ENCODE measurements at places on chromosomes 2 and 18. TPM values are rescaled to one million over a fixed set of nuclear protein-coding genes. Genes with fewer than 3 reads are reported as not detected.

GRCh38 chr2:111122631-111123421, 2.1 kb downstream of the BCL2L11 start:
- DNase-seq = peak; percentile 78

DNA sequence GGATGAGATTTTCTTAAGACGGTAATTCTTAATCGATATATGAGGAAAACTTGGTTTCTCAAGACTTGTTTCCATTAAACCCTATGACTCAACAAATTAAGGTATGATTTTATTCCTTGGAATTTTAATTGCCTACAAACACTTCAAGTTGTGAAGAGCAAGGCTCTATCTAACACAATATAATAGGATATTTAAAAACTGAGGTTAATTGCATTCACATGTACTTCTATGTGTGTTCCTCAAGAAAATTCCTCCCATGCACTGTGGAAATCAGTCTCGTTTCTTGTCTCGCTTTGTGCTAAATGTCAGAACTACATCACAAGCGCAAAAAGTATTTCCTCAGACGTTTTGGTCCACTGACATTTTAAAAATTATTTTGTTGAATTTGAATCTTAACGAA, 109.6 kb upstream of the UNC80 start:
- DNase-seq = no peak

DNA sequence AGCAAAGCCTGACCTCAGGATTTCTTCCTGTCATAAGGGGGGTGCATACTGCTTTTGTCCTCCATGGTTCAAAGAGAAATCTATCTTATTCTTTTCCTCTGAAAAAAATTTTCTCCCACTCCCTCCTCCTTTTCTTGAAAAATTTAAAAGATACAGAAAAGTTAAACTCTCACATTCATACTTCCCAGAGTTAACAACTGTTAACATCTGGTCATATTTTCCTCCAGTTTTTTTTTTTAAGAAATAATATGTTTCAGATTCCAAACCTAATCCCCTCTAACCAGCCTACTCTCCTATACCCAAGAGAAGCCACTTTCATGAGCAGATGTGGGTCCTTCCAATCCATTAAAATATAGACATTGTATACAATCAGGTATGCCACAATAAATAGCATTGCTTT, 378.9 kb upstream of the HNRNPA3 start:
- no peak for DNase-seq

- DNase-seq = no peak
Observed at GRCh38 chr2:68553098-68553497, 85.7 kb downstream of the APLF start.

The BOD1L2 gene
- polyA plus RNA-seq = not detected

DNA sequence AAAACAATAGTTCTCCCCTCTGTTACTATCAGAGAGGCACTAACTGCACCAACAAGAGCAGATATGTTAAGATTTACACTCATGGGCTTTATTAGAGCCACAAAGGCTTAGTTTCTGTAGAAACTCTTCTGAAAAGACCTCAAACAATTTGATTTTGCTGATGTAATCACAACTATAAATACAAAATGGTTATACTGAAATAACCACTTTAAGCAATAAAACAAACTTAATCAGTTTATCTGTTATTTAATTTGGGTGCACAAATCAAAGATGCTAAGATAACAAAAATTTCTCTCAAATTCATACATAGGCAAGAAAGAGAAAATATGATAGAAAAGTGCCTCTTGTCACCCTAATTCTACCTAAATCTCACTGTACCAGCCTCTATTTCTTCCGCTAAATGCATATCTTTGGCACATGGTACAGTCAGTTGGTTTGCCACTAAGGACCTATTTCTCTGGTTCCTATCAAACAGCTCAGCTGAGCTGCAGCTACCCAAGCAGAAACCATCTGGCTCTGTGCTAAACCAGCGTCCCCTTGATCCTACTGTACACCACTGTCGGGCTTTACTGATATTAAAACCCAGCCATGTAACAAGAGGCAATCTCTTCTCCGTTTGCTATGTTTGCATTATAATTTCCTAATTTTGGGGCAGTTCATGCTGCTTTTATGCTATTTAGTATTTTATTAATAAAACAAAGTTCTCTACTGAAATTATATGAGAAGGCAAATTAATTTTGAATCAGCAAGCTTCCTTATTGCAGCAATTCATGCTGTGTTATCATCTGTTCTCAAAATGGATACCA, 60.1 kb downstream of the CWC22 start:
- no peak for DNase-seq

The SKOR2 gene
- not detected for polyA plus RNA-seq

DNA sequence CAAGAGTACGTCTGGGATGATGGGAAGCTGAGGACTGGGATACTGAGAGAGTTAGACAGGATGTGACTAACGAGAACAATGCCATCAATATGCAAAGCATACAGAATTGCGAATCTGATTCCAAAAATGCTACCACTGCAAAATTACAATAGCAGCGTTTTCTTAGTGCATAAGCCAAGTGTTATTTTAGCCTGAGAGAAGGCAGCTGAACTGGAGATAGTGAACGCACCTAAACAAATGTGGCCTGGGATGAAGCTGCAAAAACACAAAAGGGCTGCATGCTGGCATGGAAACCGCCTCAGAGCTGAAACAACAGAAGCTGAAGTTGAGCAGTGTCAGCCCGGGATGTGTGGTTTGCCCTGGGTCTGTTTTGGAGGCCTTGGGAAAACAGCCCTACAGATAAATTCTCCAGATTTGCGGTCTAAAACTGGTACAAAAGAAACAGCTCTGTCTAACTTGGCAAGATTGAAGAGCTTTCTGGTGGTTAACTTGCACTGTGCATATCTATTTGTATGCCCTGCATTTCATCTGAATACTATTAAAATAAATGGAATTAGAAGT, 45.5 kb downstream of the LYPD6 start:
- DNase-seq = no peak

- no peak for DNase-seq
Observed at GRCh38 chr18:51621864-51622160, 424.3 kb upstream of the MEX3C start.

- DNase-seq = no peak
Observed at GRCh38 chr2:186984481-186984880, 135.5 kb upstream of the ZSWIM2 start.

- peak; percentile 90 for DNase-seq
Observed at GRCh38 chr2:68832233-68832869, 38.8 kb downstream of the BMP10 start.

The PID1 gene
- polyA plus RNA-seq = 1.3 TPM

The GLI2 gene
- polyA plus RNA-seq = 0.01 TPM

GRCh38 chr2:27071990-27072830, 756 bp upstream of the OST4 start:
- DNase-seq = no peak

The EHBP1 gene
- polyA plus RNA-seq = 56.8 TPM

DNA sequence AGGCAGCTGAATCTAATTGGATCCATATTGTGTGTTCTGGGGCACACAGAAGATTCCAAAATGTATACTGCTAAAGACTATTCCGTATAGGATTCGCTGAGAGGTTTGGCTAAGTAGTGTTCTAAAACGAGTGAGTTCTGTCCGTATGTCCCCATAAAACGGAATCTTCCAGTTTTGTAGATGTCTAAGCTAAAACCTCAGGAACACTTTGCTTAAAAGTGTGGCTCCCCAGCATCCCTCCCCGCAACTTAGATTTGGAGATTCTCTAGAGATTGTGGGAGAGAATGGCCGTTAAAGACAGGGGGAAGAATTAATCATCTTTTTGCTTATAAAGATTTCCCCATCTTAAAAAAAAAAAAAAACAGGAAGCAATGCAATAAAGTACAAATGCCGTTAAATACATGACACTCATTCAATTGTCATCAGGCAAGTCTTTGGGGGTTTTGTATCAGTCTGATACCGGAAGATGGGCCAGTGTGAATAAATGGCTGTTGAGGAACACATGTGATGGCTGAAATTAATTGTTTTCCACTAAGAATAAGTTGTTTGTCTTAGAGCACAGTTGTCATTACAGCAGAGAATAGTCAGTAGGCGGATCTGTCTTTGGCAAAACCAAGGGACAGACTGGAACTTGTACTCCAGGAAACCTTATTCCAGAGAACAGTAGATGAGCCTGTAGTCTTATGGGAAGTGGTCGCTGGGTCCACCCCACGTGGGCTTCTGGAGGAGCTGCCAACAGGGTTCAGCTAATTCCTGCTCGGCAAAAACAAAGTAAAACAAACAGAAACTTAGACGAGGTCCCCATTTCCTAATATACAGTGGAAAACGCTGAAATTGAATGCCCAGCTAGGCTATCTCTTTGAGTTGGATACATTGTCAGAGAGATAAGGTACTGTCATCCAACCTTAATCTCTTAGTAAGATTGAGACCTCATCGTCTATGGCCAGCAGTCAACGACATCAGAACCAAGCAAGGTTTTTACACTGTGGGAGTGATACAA, 1.7 kb downstream of the EMILIN2 start:
- no peak for DNase-seq

DNA sequence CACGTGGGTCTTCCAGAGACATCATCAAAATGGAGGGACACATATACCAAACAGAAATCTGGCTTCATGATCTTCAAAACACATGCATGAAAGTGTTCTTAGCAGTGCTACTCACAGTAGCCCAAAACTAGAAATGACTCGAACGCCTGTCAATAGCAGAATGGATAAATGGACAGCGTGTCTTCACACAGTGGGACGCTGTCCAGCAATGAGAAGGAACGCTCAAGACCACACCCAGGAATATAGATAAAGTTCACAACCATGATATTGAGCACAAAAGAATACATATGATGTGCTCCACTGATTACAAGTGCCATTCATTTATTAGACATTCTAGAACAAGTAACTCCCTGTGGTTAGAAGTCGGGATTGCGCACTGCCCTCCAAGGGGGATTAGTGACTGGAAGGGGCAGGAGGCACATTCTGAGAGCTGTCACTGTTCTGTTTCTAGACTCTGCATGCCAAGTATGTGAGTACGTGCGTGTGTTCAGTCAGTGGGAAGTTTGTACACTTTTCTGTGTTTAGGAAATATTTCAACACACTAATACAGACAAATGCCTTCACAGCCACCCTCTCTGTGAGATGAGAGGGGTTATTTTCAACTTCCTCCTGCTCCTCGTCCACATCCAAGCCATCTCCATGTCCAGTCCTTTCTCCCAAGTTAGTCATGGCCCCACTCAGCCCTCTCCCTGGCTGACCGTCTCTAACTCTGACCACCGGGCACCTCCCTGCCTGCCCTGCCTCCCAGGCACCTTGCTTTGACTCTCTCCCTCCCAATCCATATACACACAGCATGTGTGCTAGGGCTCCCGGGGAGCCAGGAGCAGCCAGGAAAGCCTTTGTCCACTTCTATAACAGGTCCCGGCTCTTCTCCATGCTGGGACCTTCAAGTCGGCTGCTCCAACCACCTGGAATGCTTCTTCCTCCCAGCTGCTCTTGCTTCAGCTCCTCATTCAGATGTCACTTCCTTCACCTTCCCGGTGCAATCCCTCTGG, 26.9 kb upstream of the TNS1 start:
- DNase-seq = no peak

GRCh38 chr2:190379249-190379964, 28.7 kb upstream of the MFSD6 start:
- DNase-seq = no peak

GRCh38 chr2:73293534-73294171, at the start of gene EGR4:
EGR4 (minus strand) TSS chr2:73293548; CDS start chr2:73293317, 231 bp downstream.
- DNase-seq = peak; percentile 80

Measured in mammary epithelial cell (primary cell).